Type B pancreatic cell (in vitro differentiated cells): ENCODE measurements at places on chromosomes 16 and 17.

DNA sequence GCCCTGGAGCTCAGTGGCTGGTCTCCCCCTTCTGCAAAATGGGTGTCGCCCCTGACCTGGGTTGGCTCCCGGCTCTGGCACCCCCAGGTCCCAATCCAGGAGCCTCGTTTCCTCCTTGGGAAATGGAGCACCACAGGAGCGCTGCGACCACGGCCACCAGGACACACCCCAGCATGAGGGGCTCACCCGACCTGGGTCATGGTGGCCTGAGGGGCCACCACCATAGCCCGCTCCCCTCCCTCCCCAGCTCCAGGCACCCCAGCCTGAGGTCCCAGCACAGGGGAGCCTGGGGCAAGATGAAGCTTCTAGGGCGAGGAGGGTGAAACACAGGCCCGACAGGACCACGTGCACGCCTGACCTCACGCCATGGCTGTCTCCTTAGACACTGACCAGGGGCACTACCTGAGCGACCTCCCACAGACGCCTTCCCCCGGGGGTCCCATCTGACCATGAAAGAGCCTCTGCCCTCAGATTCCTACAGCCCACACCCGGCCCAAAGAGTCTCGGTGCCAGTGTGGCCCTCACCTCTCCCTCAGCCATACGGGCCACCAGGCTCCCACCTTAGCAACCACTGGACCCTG is 11.8 kb downstream of the BCAR1 start:
- DNase-seq, result no peak

DNA sequence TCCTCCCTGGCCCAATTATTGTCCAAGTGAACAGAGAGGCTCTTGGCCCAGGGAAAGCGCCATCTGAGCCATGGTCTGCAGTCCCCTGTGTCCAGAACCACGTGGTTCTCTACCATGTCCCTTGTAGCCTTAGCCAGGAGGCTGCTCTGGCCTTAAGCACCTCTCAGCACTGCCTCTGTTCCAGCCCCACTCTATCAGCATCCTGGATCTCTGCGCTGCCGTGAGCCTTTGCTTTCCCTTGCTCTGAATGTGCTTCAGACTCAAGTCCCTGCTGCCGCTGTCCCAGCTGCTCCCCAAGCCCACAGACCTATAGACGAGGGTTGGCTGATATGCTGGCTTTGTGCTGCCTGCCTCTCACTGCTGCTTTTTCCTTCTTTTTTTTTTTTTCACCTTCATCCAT is 33.9 kb downstream of the CYB561 start:
- no peak for DNase-seq

- peak; percentile 72 for DNase-seq
These were observed 6.7 kb downstream of the CBX8 start for GRCh38 chr17:79789943-79790804.

DNA sequence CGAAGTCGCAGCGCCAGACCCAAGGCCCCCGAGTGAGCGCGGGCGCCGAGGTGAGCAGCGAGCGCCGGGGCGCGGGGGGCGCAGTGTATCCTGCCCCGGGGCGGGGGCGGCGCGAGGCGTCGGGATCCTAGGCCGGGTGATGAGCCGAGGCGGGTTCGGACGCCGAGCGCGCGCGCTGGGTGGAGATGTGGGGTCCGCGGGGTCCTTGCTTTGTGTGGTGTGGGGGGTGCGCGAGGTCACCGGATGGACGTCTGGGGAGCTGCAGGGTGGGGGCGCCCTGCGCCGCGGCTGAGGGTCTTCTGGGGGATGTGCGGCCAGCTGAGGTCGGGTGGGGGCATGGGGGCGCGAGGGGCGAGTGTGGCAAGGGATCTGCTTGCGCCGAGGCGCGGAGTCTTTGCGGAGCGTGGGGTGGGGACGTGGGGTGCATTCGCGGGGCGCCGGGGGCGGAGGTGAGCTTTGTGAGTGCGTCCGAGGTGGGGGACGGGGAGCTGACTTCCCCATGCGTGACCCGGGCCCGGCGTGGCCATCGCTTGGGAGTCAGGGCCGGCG is 560 bp downstream of the RAI1 start:
- no peak for DNase-seq

- no peak for DNase-seq
These were observed 17.9 kb downstream of the GINS2 start for GRCh38 chr16:85670840-85671239.

DNA sequence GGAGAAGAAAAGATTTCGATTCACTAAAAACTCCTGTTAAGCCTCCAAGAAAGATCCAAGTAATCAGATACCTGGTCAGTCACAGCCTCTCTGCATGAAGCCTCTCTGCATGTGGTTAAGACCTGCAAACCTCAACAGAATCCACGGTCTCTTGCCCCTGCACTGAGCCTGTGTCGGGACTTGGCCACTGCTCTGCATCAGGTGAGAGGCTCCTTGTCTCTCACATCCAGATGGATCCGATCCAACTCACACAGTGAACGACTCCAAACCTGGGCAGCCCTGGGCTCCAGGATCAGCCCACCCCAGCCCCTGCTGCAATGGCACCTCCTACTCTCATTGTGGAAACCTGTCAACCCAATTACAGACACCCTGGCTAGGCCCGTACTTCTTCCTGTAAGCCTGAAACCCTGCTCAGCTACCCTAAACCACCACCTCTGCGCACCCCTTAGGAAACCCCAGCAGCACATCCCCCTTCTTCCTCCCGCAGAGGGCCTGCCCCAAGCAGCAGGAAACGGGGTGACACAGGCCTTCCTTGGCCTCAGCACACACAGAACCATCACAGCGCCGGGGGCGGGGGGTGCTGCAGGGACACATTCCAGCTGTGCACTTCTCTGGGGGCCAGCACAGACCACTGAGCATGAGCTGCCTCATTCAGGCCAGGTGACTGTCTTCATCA is 129.5 kb downstream of the ANKRD11 start:
- no peak for DNase-seq
